ENCODE measurements at places on chromosomes 3 and 15.

DNA sequence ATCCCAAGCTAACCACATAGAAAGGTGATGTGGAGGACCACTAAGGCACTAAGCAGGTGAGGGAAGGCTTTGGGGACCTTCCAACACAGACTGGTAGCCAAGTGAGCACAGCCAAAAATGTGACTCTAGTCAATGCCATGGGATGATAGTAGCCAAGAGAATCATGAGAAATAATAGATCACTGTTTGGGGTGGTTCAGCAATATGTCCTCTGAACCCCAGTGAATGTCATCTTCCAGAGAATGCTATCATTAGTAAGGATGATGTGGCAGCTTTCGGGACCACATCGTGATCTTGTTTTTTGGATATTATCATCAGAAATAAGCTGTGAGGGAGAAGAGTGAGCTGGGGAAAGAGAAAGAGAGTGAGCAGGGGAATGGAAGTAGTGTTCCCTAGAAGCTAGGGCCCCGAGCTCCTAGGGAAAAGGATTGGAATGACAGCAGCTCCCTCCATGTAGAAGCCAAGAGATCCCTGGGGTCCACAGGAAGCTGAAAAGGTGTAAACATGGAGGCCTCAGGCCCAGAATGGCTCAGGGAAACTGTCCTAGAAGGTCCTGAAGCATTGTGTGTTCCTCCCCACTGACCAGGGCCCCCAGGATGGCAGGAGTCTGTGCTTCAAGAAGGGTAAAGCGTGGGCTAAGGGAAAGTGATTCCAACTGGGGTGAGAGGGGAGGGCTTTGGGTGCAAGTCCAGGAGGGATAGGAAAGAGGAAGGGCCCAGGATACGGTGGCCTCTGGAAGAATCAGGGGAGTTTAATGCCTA, 56.6 kb upstream of the KLF13 start:
- DNase-seq: no peak

DNA sequence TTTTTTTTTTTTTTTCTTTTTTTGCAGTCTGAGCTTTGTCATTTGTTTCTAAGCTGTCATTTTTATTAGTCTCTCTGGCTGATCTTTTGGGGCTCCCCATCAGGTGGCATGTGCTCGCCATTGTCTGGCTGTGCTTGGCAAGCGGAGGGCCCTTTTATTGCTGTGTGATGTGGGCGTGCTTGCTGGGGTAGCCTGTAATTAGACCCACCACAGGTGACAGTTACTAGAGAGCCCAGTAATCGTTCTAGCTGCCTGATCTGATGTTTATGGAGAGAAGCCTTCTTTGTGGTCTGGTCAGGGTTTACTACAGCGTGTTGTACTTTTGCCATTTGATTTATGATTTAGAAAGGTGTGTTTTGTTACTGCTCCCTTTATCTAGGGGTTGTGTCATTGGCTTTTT, 179.9 kb downstream of the MCTP2 start:
- DNase-seq: no peak

DNA sequence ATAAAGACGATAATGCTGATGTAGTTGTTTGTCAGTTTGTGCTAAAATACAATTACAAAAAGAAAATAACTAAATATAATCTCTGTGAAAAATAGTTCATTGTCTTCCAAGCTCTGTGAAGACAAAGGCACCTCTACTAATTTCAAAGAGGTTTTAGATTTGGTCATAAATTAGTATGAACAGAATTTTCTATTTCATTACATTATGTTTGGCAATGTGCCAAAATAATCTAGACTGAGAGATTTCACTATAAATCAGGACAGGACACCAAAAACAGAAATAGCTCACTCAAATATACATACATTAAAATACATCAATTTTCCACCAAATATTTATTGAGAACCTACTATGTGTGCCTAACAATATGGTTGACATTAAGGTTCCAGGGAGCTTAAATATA, 264.9 kb upstream of the CCDC54 start:
- DNase-seq: no peak

GRCh38 chr3:127065561-127066290, 82.8 kb downstream of the PLXNA1 start:
- no peak for DNase-seq

DNA sequence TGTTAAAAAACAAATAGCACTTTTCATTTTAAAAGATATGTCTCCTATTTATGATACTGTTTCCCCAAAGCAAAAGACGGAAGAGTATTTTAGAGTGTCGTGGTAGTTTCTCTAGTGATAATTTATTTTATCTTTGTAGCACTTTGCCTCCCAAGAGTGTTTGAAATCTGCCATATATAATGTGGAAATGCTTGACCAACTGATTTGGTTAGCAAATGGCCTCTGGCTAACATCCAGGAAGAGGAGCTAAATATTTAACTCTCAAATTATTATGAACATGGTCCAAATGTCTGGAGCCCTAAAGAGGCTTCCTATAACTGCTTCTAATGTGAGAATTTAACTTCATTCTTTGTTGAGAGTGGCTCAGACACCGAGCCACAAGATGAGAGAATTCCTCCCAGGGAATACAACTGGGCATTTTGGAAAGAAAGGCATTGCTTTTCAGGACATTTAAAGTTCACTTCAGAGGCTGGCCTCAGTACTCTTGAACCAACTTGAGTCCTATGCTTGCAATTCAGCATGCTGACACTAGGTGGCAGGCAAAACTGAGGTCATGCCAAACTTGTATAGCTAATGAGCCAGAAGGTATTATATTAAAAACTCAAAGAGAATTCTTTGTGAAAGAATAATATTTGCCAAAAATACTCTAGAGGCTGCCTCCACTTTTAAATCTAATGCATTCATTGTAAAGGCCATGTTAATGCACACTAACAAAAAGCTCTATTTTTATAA, 104.5 kb downstream of the RARB start:
- DNase-seq: no peak

GRCh38 chr15:45855907-45856579, 221.2 kb downstream of the SQOR start:
- no peak for DNase-seq

GRCh38 chr3:23726811-23727548, 78.8 kb upstream of the UBE2E1 start:
- DNase-seq: no peak

GRCh38 chr15:41838400-41838897, at the start of gene PLA2G4B:
PLA2G4B (plus strand) TSS chr15:41838847; CDS start chr15:41838914, 67 bp downstream.
- DNase-seq: peak; percentile 32

DNA sequence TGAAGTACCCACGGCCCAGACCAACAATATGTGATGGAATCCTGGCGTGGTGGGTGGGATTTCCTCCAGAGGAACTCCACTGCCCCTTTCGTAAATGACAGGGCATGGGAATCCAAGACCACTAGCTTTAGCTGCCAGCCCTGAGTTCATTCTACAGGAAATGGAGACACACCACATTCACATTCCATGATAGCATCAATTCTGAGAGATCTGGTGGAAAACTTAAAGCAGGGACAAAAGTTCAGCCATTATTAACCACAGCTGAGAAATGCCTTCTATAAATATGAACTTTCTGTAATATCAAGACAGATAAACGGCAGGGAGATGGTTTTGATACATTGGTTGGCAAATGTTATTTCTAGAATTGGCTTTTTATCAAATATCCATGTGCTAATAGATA, 98.2 kb downstream of the FBN1 start:
- DNase-seq: no peak

DNA sequence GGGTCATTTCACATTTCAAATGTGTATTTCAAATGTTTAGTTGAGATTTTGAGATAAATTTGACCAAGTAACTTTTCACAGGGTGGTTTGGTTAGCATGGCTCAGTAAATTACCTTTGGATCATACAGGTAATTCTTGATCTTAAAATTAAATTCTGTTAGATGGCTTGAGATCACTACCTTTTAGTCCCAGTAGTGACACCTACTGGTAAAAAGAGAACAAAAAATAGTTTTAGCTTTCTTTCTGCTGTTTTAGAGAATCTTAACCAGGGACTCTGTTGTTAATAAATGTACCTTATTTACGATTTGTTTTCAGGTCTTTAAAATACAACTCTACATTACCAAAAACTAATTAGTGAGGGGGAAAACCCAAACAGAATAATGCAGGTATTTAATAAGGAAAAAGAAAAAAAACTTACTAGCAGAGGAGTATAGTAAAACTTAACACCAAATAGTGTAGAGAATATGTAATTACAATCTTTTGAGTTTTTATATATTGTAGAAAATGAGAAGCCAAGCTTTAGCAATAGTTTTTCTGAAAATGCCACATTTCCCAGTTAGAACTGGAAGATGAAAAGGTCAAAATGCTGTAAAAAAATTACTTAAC, 620.3 kb upstream of the AGTR1 start:
- peak; percentile 51 for DNase-seq

DNA sequence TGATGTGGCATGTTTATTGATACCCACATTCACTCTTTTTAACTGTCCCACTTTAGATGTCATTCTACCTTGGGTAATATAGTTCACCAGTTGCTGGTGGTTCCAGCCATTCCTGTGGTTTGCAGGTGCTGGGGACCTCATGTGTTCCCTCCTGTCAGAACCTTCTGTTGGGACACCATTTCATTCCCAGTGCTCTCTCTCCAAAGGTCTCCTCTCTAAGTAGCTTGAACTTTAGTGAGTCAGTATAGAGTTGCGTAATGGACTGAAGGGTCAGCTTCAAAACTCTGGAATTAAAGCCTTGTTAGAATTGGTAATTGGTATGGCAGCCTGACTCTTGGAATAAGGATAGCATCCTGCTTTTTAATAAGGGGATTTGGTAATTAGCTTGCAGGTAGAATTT, 108.5 kb downstream of the PLCL2 start:
- DNase-seq: no peak

GRCh38 chr15:49815526-49815925, 194.7 kb downstream of the DTWD1 start:
- no peak for DNase-seq

DNA sequence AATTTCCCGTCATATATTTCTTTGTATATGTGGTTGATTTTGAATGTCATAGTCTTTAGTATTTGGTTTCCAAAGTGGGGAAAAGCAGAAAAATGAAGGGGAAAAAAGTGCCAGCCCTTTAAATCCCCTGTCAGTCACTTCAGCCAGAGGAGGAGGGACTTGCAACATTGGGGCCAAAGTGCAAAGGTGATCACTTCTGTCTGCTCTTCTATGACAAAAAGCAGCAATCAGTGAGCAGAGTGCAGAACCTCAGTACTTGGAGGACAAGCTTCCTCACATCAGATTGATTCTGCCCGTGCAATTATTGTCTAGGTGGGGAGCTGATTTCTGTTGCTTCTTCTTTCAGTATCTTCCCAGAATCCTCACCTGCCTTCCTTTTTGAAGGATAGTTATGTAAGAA, 60.0 kb downstream of the STT3B start:
- DNase-seq: no peak

DNA sequence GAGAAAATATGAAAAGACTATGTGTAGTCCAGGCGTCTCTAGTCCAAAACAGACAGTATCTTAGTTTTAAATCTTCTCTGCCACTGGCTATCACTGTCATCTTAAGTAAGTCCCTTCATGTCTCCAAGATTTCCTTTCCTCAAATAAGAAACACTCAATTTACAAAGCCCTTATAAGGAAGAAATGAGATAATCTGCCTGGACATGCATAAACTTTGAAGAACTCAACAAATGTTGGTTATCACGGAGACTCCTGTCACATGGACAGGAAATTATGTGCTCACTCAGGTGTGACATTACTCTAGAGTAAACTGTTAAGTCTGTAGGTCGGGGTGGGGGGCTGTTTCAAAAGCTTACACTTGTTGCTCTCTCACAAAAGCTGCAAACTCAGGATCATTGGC, 91.9 kb downstream of the IMPG2 start:
- DNase-seq: no peak

DNA sequence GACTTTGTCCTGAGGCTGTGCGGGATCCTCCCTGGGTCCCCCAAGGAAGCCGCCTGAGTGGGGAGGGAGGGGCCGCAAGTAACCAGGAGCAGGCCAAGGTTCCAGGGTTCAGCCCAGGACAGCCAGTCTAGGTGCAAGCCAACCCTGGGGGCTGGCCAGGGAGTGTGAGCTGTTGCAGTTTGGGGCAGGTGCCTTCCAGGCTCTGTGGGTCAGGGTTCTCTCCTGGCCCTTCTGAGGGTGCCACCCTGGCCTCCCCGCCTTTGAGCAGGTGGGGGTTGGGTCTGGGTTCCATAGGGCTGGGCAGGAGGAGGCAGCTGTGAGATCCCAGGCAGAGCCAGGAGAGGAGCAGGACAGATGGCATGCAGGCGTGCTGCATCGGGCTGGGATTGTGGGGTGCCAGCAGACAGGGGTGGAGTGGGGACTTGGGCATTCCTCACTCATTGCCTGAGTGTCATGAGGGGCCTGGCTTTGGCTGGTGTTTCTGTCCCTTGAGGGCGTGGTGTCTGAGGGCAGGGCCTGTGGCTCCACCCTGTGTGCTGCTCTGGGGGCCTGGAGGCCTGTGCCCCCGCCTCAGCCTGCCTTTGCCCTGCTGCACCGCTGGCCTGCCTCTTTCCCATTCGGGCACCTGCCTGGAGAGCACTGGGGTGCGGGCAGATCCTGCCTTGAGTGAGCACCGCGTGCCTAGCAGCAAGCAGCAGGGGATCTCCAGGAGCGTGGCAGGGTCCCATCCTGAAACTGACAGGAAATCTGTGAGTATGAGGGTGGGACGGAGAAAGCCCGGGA, 18.4 kb downstream of the KLF13 start:
- DNase-seq: no peak

DNA sequence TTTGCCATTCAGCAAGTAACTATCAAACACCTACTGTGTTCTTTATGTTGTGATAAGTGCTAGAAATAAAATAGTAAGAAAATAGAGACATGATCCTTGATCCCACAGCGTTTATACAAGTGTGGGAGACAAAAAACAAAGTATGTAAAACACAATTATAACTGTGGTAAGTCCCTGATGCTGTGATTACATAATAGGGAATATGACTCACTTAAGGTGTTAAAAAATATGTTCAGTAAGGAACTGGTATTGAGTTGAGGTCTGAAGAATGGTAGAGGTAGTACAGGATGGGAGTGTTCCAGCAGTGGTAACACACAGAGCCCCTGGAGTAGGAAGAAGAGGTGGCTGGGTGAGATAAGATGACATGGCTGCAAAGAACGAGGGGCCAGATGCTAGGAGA, 132.1 kb upstream of the TMC3 start:
- DNase-seq: no peak

DNA sequence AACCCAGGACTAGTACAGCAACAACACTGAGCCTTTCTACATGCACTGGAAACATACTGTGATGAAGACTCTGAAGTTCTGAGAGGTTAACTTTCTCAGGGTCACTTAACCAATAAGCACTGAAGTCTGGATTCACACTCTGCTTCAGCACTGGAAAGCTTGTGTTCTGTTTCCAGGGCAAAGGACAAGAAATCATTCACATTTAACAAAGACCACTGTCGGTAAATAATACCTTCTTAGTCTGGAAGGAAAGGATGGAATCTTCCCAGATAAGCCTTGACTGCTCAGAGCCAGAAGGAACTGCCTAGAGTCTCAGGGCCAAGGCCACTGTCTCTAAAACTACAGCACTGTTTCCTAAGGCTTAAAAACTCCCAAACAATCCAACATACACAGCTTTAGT, 4.3 kb upstream of the GLYCTK start:
- no peak for DNase-seq

All from muscle of back (tissue), 13 donors.